Foreskin keratinocyte (primary cell): ENCODE measurements at places on chromosomes 11 and 22. TPM values are rescaled to one million over a fixed set of nuclear protein-coding genes. Genes with fewer than 3 reads are reported as not detected.

DNA sequence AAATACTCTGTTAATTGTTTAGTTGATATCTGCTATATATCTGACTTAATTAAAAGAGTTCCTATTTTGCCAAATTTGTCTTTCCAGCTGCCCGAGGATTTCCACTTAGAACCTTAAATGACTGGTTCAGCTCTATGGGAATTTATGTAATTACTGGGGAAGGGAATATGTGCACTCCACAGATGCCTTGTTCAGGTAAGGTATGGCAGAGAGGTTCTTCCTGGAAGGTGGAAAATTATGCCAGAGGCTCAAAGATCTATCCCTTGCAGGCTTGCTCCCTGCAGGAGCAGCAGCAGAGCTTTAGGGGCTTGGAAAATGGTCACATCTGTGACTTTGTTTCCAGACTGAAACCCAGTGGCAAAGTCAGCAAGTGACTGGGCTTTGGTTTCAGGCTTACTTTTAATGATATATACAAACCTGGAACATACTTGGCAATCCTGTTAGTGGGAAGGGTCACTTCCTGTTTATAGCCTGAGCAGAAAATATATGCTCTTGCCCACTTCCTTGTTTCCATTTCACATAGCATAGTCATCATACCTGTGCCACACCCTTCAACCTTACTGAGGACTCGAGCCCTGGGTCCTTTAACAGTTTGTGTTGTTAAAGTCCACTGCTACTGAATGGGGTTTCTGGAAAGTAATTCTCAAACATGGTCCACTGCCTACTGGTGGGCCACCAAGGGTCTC lies 23.7 kb downstream of the WBP2NL start:
- DNase-seq = no peak

DNA sequence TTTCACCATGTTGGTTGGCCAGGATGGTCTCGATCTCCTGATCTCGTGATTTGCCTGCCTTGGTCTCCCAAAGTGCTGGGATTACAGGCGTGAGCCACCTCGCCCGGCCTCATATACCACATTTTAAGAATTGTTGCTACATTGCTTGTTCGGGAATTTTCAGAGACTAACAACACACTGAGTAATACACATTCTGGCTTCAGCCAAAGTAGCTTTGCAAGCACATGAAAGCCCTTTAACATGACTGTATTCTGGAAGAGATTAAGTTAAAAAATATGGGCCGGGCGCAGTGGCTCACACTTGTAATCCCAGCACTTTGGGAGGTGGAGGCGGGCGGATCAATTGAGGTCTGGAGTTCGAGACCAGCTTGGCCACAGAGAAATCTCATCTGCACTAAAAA lies 15.0 kb downstream of the CRTAM start:
- no peak for DNase-seq

Gene HBB
- total RNA-seq = not detected in 2 replicates

GRCh38 chr11:127027000-127027399 lies 26.4 kb upstream of the KIRREL3 start:
- no peak for DNase-seq

Gene ISX
- not detected in 2 replicates for total RNA-seq

Gene PHOX2A
- not detected in 2 replicates for total RNA-seq

Gene H19
- 33.1 and 48.9 TPM in 2 replicates for total RNA-seq

DNA sequence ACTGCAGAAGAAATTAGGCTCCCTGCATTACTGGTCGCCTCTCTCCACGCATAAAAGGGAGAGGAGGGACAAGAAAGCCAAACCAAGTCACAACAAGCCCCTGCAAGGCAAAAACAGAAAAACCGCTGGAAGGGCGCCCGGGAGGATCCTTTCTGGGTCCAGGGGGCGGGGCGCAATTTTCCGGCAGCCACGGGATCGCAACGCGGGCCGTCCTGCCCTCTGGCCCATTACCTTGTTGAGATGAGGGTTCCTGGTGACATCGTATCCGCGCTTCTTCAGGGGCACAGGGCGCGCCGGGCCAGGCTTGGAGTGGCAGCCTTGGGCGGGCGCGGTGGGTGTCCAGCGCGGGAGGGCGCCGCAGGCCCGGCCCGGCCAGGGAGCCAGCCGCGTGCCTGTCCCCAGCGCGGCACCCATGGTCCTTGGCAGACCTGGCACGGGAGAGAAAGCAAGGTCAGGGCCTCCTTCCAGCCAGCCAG lies 847 bp downstream of the ME3 start:
- DNase-seq = no peak

Gene NPAS4
- not detected in 2 replicates for total RNA-seq

- DNase-seq = no peak
These were observed 17.9 kb upstream of the PRAME start for GRCh38 chr22:22576989-22577427.

GRCh38 chr11:8732748-8733241 lies 50.2 kb downstream of the RPL27A start:
- DNase-seq = no peak

DNA sequence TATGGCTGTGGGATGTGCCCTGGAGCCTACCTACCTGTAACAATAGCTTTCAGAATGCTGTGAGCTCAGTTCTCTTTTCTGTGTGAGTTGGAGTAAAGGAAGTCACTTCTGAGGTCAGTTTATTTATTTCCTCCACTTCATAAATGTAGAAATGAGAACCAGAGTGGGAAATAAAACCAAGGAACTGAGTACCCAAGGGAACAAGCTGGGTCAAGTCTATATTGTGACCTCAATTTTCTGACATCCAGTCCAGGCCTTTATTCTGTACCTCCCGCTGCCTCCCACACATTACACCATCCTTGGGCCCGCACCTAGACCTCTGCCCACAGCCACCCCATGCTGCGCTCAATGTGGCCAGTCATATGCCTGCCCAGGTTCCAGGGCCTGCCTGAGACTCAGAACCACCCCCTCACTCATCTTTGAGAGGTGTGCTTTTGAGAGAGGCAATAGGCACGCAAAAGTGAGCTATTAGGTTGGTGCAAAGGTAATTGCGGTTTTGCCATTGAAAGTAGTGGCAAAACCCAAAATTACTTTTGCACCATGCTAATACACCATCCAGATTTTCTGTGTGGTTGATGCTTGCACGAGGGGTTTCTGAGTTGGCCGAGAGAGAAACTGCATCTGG lies 9.8 kb downstream of the MS4A6E start:
- no peak for DNase-seq
